ENCODE measurements at places on chromosomes 7 and 10. TPM values are rescaled to one million over a fixed set of nuclear protein-coding genes. Genes with fewer than 3 reads are reported as not detected.

Gene ACHE
- total RNA-seq, result 41.4 TPM

Gene EMX2
- total RNA-seq, result not detected

Gene GCK
- not detected for total RNA-seq

Gene KCNIP2
- 3.7 TPM for total RNA-seq

Gene INA
- total RNA-seq, result 0.55 TPM

Gene GIMAP5
- total RNA-seq, result 9.3 TPM

Gene GIMAP1
- 2.9 TPM for total RNA-seq

Gene PBLD
- 67.2 TPM for total RNA-seq

Gene IGFBP3
- 40.6 TPM for total RNA-seq

GRCh38 chr10:3472287-3473051 is 299.9 kb upstream of the PITRM1 start:
- DNase-seq, result no peak

- no peak for DNase-seq
Measured at GRCh38 chr10:70354100-70354499, 28.3 kb downstream of the LRRC20 start.

GRCh38 chr10:93357680-93358079 is 124.5 kb downstream of the MYOF start:
- DNase-seq, result peak; percentile 17

- no peak for DNase-seq
Measured at GRCh38 chr10:131146790-131147189, 164.7 kb downstream of the TCERG1L start.

GRCh38 chr10:48609899-48610584 is 5.2 kb upstream of the ARHGAP22 start:
- no peak for DNase-seq

DNA sequence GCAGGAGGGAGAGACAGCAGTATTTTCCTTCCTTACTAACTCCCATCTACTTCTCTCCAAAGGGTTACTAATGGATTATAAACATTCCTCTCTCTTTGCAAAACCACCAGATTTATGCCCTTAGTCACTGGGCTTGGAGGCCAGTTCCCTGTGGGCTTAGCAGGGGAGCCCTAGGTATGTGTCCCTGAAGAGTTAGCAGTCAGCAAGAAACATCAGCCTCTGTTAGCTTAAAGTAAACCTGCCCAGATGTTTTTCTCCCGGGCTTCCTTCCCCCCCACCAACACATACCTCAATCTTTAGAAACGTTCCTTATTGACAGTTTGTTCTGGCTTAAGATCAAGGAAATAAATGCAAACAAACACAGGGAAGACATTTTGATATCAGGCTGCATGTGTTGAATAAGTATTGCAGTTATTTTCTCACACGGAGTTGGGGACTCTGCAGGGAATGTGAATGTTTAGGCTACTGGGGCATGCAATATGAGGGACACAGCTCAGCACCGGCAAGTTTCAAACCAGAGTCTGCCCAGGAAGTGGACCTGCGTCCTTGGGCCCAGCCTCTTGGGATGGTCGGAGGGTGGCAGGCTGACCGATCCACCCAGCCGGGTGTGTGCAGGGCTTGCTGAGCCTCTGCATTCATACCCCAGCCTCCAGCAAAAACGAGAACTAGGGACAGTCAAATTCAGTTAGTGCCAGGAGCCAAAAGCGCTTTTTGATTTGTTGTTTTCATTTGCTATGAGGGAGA is 252.0 kb upstream of the GRB10 start:
- DNase-seq, result no peak

DNA sequence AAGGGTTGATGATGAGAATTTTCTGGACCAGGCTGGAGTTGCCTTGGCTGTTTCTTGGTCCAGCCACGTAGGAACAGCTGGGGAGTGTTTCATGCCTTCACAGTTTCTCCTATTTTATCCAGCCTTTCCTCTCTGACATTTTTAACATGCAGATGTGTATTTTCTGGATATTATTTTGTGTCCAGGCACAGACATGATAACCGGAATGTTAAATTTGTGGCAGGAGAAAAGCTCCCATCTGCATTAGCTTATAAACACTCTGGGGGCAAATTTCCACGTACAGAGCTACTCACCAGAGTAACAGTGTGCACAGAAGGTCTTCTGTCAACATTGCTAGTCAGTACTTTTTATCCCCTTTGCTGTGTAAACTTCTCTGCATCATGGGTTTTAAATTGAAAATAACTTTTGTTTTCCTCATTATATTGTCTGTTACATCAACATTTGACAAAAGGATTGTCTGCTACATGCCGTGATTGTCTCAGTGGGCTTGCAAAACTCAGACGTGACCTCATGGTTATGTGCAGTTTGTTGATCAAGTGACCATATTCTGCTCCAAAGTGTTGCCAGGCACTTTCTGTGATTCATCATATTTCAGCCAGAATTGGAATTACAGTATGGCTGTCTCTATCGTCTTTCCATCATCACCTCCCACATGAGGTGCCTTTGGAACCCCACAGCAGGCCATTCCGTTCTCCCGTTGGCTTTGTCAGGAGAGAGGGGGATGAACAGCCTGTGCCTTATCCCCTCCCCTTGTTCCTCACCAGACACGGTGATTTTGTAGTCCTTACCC is 41.4 kb downstream of the INSYN2A start:
- DNase-seq, result no peak

GRCh38 chr10:124671486-124672075 is 72.6 kb downstream of the FAM53B start:
- DNase-seq, result no peak

DNA sequence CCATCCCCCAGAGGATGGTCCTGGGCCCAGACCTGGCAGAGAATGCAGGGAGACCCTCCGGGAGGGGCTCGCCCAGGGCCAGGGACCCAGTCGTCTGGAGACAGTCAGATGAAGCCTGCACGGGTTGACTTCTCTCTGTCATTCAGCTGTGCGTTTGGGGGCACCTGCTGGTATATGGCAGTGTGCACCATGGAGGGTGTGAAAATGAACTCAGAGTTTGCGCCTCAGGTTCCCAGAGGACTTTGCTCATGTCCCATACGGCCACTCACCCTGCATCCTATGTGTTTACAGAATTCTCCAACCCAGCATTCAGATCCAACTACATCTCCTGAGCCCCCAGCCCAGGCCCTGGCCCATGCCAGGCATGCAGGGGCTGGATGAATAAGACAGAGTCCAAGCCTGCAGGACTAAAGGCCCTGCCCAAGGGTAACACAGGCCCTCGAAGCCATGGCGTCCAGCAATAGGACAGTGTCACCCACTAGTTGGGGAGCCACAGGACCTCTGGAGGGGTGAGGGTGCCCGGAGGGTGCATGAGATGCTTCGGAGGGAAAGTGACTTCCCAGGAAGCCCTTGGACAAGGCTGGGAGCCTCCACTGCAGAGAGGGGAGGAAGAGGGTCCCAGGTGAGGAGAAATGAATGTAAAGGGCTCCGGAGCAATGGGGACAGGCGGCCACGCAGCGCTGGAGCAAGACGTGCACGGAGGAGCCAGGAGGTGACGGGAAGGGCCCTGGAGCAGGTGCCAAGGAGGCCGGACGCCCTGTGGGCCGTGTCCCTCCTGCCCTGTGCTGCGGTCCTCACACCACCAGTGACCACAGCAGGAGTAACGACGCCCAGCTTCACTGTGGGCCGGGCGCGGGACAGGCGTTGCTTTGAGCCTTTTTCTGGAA is 36.3 kb downstream of the CALML3 start:
- DNase-seq, result peak; percentile 41

DNA sequence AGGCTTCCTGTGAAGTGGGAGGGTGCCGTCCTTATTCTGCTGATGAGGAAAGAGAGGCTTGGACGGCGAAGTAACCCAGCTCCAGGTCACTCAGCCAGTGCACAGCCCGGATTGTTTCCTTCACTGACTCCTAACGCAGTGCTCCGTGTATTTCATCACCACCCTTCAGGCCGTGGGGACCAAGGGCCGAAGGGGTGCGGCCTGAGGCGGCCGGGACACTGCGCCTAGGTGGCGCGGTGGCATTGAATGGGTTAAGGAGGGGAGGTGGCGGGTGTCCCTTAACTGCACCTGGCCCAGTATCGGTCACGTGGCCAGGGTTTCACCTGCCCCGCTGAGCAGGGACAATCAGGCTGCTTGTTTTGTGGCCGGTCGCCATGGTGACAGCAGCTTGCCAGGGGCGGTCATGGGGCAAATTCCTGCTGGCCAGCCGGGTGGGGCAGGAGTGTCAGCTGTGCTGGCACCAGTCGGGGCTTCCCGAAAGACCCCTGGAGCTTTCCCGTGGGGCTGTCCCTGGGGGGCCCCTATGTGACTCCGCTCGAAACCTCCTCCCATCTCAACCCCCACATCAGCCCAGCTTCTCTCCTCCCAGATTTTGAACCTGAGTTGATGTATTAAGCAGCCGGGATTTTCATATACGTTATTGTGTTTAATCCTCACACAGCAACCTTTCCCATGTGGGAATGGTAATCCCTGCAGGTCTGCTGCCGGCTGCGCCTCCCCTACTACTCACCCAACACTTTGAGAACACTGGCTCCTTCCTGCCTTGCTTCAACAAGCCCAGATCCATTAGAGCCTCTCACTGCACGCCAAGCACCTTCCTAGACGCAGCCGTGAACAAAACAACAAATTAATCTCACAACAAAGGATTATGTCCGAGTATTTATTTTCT is 4.4 kb upstream of the ABHD11 start:
- peak; percentile 98 for DNase-seq

- DNase-seq, result no peak
Measured at GRCh38 chr10:63128443-63128842, 4.7 kb upstream of the NRBF2 start.

DNA sequence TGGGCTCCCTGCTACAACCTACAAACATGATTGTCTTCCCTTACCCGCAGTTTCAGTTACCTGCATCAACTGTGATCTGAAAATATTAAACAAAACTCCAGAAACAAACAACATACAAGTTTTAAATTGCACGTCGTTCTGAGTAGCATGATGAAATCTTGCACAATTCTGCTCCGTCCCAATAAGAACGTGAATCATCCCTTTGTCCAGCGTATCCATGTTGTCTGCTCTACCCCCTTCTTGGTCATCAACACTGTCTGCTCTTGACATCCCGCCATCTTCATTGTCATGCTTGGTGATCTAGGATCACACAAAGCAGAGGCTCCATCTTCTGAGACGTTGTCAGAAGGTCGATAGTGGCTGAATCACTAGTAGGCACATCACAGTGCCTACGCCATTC is 53.9 kb downstream of the ACADSB start:
- no peak for DNase-seq

GRCh38 chr7:149880638-149881311 is 7.0 kb downstream of the ATP6V0E2 start:
- DNase-seq, result no peak

DNA sequence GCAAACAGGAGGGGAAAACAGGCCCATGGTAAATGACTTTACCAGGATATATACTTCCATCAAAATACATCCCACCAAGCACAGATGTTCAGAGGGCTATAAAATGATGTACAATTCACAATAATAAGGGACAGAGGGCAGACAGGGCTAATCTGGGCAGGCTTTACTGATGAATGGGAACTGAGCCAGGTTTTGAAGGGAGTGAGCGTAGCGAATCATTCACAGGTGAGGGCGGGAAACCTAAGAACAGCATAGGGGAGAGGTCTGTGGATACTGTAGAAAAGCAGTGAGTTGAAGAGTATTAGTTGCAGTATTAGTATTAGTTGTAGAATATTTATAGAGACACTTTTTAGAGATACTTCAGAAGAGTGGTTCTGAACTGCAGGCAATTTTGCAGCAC is 180.8 kb downstream of the JAZF1 start:
- peak; percentile 49 for DNase-seq

- no peak for DNase-seq
Measured at GRCh38 chr10:61024151-61024855, 80.3 kb upstream of the RHOBTB1 start.

GRCh38 chr7:131931370-131931769 is 374.9 kb upstream of the PODXL start:
- DNase-seq, result no peak

Measured in mucosa of descending colon (tissue), 3 donors.